ENCODE measurements at places on chromosomes 11 and 22.

- DNase-seq: no peak
Measured at GRCh38 chr11:5204787-5205186, 4.3 kb upstream of the OR51V1 start.

DNA sequence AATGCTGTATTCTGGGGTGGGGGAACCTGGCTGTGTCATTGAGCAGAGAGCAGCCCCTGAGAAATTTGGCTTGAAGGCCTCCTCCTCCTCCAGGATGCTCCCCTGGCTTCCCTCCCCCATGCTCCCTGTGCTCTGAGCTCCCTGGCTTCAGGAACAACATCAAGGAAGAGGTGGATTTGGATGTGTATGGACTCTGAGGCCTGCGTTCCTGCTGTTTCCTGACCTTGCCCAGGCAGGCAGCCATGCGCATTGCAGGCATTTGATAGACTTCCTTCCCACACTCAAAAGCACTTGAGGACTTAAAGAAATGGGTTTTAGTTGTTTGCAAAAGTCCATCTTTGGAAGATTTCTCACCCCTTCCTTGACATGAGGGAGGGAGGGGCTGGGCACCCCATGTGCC lies 1317.1 kb downstream of the BRD1 start:
- DNase-seq: no peak

DNA sequence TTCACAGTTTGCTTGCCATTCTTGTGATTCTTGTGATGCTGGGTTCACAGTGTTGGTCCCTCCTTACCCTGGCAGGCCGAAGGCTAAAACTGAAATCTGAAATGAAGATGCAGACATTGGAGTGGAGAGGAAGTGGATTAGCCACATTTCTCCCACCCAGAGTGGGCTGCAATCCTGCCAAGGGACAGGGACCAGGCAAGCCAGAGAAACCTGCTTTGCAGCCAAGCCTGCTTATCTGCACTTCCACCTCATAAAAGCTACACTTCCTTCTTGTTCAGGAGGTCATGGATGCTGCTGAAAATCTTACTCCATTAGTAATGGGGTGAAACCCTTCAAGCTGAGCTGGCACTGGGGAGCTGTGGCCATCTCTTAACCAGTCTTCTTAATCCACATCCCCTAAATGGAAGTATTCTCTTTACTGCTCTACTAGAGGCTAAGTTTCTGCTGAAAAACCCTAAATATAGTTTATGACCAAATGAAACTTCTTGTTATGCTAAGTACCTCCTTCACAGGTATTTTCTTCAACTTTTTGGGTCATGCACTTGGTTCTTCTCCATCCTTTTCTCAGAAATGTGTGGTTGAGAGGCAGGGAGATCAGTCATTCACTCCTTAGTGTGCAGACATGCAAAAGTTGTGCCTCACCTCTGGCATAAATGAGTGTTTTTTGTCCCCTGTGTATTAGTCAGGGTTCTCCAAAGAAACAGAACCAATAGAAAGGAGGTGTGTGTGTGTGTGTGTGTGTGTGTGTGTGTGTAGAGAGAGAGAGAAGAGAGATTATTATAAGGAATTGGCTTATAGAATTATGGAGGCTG lies 133.9 kb upstream of the BMAL1 start:
- DNase-seq: no peak

- DNase-seq: no peak
Measured at GRCh38 chr11:106723071-106723470, 295.2 kb downstream of the GUCY1A2 start.

- peak; percentile 11 for DNase-seq
Measured at GRCh38 chr22:20010307-20011122, 6.1 kb downstream of the ARVCF start.

DNA sequence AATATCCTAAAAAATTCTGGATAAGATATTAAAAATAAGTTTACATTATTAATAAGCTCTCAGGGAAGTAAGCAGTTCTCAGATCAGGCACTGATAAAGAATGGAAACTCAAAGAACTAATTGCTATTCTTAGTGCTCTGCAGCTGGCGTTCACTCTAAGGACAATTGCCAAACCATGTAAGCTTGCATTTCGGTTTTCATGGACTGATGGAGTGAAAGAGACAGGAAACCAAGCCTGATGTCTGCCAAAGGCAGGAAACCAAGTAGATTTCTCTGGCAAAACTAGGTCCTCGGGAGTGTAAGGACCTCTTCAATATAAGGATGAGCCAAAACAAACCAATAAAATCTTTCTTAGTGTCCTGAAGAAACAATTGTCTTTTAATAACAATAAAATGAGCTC lies 355.2 kb downstream of the RAB38 start:
- peak; percentile 53 for DNase-seq

- peak; percentile 17 for DNase-seq
Measured at GRCh38 chr22:38947321-38948140, 9.9 kb upstream of the APOBEC3A start.
